T-helper 1 cell (primary cell): ENCODE measurements at places on chromosomes 1 and 21.

DNA sequence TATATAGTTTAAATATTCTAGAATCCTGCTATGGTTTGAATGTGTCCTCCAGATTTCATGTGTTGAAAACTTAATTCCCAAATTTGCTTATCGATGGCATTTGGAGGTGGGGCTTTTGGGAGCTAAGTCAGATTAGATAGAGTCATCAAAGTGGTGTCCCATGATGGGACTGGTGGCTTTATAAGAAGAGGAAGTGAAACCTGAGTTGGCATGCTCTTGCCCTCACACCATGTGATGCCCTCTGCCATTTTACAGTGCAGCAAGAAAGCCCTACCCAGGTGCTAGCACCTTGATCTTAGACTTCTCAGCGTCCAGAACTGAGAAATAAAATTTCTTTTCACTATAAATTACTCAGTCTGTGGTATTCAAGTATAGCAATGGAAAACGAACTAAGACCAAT, 111.3 kb downstream of the TGFB2 start:
- no peak for DNase-seq

- no peak for DNase-seq
Measured at GRCh38 chr1:152873495-152873894, 4.6 kb upstream of the SMCP start.

DNA sequence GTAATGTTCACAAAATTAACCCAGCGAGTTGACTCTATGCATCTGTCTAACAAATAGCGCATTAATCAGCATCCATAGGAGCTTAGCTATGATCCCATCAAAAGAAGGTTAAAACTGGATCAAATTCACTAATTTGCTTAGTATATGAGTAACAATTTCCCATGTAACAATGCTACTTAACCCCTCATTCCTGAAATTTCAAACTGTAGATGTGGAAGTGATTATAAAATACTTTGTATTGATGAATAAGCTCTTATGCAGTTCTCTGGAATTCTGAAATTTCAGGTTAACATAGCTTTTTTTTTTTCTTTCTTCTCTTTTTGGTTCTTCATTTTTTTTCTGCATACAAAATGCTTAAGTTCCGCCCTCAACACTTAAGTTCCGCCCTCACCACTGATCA, 1272.7 kb downstream of the KCNT2 start:
- DNase-seq: no peak

DNA sequence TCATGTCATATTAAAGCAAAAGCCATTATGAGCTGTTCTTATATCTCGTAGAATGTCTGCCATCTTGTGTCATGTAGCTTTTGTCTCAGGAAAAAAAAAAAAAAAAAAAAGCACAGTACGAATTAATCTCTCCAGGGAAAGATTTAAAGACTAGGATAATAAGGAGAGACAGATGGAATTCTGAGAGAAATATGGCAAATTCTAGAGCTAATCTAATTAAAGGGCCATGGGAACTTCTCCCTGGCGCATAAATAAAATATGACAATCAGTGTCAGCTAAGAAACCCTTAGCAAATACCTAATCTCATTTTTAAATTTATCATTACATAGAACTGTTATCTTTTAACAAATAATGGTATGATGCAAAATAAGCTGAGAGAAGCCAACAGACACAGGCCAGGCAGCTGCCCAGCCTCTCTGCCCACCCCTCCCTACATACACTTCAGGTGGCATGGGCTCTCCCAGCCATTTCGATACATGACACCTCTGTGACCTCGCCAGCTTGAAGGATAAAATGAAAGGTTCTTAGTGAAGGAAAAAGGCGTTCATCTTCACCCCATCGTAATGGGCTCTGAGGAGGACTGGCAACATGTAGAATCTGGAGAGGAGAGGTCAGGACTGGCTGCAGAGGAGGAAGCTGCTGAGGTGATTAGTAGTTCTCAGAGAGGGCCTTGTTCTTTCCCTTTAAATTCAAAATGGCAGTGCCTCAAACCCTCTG, 39.8 kb downstream of the DISC1 start:
- DNase-seq: no peak

DNA sequence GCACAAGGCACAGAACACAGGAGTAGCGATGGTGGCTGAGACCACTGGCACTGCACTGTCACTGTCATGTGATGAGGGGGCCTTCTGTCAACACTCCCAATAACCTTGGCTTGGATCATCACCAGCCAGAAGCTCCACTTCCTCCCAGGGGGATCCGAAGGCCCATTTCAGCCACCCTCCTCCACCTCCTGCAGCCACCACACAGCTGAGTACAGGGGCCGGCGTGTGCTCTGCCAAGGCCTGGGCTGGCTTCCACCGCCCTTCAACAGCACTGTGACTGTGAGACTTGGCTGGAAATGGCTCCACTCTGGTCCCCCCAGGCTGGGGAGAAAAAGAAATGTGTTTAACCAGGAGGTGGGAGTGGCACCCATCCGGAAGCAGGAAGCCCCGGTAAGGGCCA, 9.9 kb upstream of the NADK start:
- DNase-seq: no peak

- no peak for DNase-seq
Measured at GRCh38 chr1:102098536-102098935, 101.8 kb upstream of the OLFM3 start.

DNA sequence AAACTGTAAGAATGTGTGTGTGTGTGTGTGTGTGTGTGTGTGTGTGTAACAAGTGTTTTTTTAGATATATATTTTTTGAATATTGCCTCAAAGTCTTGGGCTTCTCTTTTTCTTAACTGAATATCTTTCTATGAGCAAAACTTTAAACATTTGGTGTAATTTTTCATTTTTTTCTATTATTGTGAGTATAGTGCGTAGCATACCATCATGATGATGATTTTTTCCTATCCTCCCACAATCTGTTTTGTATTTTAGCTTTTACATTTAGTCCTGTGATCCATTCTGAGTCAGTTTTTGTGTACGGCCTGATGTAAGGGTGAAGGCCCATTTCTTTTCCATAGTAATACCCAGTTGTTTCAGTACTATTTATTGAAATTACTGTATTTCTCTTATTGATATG, 680.6 kb downstream of the TTLL7 start:
- no peak for DNase-seq

DNA sequence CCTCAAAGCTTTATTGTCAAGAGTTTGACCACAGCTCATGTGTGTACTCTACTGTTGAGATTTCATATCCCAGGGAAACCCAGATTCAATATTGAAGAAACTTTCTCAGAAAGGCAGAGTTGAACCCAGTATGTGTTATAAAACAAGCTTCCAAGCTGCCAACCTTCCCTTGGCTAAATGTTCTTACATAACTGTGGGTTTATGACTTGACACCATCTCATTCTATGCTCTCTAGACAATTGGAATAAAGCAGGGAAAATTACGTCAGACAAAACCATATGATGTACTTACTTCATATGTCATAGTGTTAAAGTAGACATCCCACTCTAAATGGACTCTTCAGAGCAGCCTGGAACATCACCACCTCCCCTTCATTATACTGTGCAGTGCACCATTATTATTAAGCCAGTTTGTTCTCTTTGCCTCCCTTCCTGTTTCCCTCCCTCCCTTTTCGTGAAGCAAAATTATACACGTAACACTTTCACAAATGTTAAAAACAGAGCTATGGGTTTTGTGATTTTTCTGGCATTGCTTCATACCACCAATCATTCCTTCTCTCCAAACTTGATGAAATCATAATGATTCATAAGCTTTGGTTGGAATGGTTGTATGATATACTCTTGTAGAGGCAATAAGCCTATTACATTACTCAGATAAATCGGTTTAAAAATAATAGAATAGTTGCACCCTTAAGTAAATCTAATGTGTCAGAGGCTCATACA, 507.2 kb downstream of the LTN1 start:
- DNase-seq: no peak

- DNase-seq: peak; percentile 67
Measured at GRCh38 chr1:234610061-234610665, at the start of gene IRF2BP2. Gene IRF2BP2 (minus strand): TSS chr1:234610178. CDS start chr1:234609494, 684 bp downstream.

DNA sequence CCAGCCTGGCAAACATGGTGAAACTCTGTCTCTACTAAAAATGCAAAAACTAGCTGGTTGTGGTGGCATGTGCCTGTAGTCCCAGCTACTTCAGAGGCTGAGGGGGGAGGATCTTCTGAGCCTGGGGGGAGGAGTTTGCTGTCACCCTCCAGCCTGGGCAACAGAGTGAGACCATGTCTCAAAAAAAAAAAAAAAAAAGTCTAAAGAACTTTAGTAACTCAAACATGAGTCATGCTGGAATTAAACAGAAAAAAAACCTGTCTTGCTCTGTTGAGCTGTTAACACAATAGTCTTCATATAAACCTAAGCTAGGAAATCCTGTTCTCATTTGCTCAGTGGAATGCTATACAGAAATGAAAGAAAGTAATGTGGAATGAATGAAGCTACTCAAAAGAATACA, 16.7 kb upstream of the DISP1 start:
- DNase-seq: no peak

DNA sequence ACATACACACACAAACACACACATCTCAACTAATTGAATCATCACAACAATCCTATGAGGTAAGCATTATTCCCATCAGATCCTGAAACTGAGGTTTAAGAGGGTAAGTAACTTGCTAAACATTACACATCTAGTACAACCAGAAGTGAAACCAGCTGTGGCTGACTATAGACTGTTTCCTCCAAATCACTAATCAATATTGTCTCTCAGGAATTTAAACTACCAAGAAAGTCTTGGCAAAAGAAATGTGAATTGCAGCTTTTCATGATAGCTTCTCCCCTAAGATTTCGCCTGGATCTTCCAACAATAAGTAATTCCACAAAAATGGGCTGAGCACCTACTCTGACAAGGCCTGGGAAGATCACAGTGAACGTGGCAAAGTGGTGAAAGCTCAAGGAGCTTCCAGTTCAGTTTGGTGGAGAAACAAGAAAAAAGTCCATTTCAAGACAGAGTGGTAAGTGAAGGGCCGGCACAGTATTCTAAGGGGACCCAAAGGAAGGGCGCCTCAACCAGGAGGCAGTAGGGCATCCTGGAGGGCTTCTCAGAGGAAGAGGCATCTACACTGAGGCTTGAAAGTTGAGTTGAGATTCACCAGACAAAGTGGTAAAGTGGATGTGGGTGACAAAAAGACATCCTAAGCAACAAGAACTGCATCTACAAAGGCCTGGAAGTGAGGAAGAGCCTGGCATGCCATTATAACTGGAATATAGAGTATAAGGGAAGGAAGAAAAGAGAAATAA, 22.1 kb downstream of the LRRC52 start:
- no peak for DNase-seq

- DNase-seq: no peak
Measured at GRCh38 chr1:21823980-21824702, 12.1 kb downstream of the LDLRAD2 start.

DNA sequence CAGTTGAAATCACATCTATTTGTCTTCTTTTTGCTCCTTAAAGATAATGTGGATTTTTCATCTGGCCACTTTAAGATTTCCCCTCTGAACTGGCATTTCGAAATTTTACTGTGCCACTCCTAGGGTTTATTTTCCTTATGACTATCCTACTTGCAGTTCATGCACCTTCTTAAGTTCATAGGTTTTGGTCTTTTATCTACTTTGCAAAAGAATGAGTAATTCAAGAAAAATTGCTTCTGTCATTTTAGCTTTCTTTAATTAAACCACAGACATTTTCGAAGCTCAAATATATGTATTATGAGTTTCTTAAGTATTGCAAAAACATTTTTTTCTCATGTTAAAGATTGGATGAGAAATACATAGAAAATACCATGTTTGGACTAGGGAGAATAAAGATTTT, 1244.8 kb upstream of the TMPRSS15 start:
- DNase-seq: no peak

DNA sequence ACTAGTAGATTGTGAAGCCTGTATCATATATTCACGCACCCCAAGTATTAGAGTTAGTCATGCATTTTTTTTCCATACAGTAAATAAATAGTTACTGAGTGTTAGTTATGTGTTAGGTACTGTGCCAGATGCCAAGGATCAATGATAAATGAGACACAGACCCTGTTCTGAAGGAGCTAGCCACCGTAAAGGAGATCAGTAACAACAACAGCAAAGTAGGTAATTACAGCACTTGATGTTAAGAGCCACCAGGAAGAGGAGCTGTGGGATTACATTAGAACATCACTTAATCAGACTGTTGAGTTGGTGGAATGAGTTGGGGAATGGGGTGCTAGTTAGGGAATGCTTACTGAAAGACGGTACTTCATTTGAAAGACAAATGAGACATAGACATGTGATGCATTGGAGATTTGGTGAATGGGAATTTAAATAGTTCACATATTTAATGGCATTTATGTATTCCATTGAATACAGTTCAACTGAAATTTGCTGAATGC, 21.0 kb downstream of the PRKAA2 start:
- DNase-seq: no peak

- DNase-seq: no peak
Measured at GRCh38 chr1:67609577-67610341, 75.2 kb upstream of the GADD45A start.

DNA sequence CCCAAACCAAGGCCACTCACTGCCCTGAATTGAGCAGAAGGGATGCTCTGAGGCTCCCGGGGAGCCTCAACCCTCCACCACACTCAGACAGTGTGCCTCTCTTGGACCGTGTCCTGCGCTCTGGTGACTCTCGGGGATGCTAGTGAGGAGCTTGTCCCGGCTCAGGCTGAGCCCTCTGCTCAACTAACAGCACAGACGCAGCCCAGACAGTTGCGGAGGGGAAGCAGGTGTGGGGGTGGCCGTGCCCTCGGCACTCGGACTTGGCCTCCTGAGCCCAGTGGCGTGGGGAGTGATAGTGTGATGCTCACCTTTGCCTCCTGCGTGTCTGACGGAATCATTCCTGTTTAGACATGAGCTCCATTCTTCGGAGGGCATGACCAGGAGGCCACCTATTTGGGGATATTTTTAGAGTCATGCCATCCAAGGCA, 15.4 kb upstream of the SLC19A1 start:
- DNase-seq: no peak

DNA sequence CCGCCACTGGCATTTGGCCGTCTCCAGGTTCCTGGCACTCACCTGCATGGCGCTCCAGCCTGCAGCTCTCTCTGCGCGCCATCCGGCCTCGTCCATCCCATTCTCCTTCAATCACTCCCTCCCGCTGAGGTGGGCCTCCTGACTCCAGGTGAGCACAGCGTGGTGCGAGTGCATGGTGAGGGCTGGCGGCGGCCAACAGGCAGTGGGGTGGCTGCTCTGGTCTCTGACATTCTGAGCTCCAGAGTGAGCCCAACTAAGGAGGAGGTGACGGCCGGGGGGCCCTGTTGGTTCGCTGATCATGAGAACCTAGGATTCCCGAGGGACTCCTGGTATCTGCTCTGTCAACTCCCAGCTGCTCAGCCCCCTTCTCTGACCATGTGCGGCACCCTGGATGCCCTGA, 130.4 kb downstream of the AJAP1 start:
- no peak for DNase-seq

DNA sequence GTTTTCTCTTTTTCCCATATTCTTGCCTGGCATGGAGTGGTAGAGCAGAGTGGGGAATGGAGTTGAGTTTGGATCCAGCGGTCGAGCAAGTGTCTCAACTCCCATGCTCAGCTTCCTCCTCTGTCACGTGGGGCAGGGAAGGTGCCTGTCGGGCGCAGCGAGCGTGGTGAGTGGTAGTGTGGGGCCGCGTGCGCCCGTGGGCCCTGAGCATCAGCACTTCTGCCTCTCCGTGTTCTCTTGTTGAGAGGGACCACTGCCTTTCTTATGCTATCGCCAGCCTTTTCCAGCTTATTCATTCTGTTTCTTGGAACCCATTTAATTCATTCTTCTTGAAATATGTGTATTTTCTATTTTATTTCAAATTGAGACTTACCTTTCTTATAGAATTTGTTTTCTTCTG, 65.1 kb downstream of the ADARB1 start:
- DNase-seq: no peak

GRCh38 chr1:22711071-22711470, 432 bp downstream of the EPHB2 start:
- DNase-seq: no peak

GRCh38 chr1:25065795-25066238, 135.7 kb upstream of the RUNX3 start:
- no peak for DNase-seq
